Tongue (tissue), 3 donors: ENCODE measurements at places on chromosomes 4 and X.

DNA sequence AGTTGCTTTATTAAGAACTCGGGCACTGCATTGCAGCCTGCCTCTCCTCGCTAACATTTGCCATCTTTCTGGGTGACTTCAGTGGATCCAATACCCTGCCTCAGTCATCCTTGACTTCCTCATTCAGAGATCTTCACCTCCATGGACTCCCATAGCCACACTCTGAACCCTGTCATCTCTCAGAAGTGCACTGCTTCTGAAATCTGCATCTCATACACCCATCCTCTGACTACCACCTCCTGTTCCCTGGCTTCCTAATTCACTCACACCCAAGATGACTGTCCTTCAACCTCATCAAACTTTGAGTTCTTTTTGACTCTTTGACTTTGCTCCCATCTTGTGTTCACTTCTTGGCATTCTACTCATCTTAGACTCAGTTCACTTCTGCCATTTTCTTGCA lies 25.3 kb upstream of the CYBB start:
- DNase-seq: no peak

DNA sequence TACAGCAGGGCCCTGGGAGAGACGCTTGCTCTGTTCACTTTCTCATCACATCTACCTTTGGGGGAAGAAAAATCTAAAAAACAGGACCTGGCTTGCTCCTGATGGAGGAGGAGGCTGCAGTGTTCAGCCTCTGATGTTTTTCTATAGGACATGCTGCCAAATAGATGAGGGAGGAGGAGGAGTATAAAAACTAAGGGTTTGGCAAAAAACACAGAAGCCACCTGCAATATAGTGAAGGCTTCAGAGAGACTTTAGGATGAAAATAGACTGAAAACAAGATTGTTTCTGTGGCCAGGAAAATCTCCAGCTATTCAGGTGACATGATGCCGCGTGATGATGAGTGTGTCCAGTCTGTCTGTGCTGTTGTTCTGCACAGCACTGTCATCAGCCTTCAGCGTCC lies 160.6 kb downstream of the PTTG2 start:
- peak; percentile 48 for DNase-seq

- DNase-seq: no peak
Measured at GRCh38 chrX:39427906-39428305, 626.6 kb downstream of the MID1IP1 start.

- DNase-seq: no peak
Measured at GRCh38 chr4:40704073-40704472, 45.7 kb upstream of the NSUN7 start.

DNA sequence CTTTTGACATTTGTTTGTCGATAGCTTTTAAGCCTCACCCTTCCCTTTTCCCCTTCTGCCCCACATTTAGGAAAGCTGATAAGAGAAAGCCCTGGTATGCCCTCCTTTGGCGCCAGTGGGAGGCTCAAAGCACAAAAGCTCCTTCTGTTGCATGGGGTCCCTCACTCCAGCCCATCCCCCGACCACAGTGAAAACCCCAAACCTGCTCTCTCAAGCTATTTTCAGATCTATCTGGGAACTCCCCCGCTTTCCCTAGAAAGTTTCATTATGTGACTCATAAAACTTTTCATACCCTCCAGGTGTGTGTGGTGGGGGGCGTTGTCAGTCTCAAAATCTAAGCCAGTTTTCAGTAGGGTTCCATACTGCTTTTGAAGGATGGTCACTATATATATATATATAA lies 259.0 kb upstream of the PCDH7 start:
- no peak for DNase-seq

DNA sequence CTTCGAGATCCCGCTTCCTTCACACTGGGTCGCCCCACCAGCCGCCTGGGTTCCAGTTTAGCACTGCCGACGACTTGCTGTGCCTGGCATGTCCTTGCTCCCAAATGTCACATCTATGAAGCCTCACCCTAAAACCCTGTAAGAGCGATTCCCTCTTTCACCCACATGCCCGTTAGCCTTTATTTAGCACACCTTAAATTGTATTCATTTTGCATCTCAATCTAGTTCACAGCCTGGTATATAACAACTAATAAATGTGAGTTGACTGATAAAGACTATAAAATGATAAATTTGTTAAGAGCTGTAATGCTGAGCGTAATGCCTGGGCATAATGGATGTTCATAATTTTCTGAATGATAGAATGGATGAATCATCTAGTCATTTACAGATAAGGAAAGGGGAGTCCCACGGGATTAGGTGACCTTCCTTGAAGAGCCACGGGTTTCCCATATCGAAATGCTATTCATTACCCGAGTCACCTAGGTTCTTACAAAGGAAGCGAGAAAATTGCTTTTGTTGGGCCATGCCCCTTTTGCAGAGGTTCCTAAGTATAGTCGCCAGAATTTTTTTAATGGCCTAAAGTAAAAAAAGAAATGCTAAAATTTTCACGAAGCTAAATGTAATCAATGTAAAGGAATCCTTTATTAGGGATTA lies 1.1 kb upstream of the AP1S2 start:
- DNase-seq: no peak

DNA sequence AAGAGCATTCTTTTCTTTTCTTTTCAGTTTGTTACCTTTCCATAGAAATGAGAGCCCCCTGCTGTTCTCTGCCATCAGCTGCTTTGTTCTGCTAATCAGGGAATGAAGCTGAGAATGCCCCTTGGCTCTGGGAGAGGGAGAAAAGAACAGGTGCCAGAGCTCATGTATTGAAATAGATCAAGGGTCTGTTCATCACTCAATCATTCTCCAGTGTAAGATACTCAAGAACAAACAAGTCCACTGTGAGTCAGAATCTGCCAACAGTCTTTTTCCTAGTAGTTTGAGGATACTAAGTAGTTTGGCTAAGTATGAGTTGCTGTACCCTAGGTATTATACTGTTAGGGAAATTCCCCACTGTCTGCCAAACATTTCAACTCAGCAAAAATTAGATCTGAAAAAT lies 144.3 kb downstream of the RTL3 start:
- peak; percentile 53 for DNase-seq

- DNase-seq: no peak
Measured at GRCh38 chr4:114964026-114964425, 149.4 kb downstream of the NDST4 start.

- no peak for DNase-seq
Measured at GRCh38 chrX:108735091-108735678, 1.2 kb downstream of the IRS4 start.
